ENCODE measurements at places on chromosomes 13 and 19.

GRCh38 chr19:35388277-35389054, 17.6 kb downstream of the GPR42 start:
- H3K36me3 ChIP-seq, result no peaks in the 10 kb centered on the region
- no peak overlapping the region for H3K27ac ChIP-seq
- DNase-seq, result no peak
- no peaks in the 10 kb centered on the region for H3K4me1 ChIP-seq
- peaks cover 13% of the 10 kb centered on the region for H3K27me3 ChIP-seq

GRCh38 chr19:10913716-10914340, 14.6 kb downstream of the YIPF2 start:
- no peak overlapping the region for H3K4me3 ChIP-seq
- H3K27ac ChIP-seq, result no peak overlapping the region
- peaks cover 24% of the 10 kb centered on the region for H3K36me3 ChIP-seq

- H3K4me1 ChIP-seq, result no peaks in the 10 kb centered on the region
- H3K27me3 ChIP-seq, result no peaks in the 10 kb centered on the region
- H3K4me3 ChIP-seq, result no peak overlapping the region
- H3K27ac ChIP-seq, result no peak overlapping the region
Observed at GRCh38 chr13:41740479-41740878, 220.4 kb downstream of the VWA8 start.

DNA sequence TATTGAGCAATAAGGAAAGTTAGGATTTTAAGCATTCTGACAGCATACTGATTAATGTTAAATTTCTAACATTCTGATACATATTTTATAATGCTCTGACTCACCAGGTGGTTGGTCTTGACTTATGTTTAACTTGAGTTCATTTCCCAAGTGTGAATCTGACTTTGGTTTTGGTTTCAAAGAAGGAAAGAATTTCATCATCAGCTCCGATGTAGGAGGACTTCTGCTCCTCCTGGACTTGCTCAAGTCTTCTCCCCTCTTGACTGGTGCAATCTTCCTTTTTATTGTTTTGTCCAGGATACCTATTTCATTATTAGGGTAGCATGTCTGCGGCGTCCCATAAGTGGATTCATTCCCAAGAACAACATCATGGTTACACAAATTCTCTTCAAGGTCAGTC, 141.3 kb downstream of the RNF17 start:
- peaks cover 5% of the 10 kb centered on the region for H3K36me3 ChIP-seq
- H3K27me3 ChIP-seq, result no peaks in the 10 kb centered on the region
- DNase-seq, result no peak
- no peak overlapping the region for H3K4me3 ChIP-seq
- no peak overlapping the region for H3K27ac ChIP-seq

GRCh38 chr19:17641181-17641580, 47.0 kb downstream of the UNC13A start:
- no peaks in the 10 kb centered on the region for H3K4me1 ChIP-seq
- no peak overlapping the region for H3K4me3 ChIP-seq

DNA sequence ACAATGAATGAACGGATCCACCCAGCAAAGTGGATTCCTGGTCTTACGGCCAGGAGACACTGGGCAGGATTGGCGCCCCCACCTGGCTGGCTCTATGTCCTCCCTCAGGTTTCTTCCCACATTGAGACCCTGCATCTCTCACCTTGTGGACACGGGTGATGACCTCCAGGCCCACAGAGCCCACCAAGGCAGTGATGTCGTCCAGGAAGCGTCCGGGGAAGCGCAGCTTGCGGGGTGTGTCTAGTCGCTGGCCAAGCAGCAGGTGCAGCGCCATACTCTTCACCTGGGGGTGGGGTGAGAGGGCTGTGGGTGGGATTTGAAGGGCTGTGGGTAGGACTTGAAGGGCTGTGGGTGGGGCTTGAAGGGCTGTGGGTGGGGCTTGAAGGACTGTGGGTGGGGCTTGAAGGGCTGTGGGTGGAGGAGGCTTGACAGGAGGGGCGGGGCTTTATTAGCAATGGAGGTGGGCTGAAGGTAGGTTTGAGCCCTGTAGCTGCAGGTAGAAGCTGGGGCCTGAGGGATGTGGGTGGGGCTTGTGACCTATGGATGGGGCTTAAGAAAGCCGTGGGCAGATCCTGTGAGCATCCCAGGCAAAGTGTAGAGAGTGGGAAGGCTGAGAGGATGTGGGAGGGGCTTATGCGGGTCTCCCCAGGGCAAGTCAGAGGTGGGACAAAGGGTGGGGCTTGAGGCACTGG, 12.1 kb upstream of the ANGPTL8 start:
- H3K4me1 ChIP-seq, result no peaks in the 10 kb centered on the region
- peaks cover 8% of the 10 kb centered on the region for H3K27me3 ChIP-seq
- no peaks in the 10 kb centered on the region for H3K36me3 ChIP-seq
- H3K27ac ChIP-seq, result no peak overlapping the region
- no peak overlapping the region for H3K4me3 ChIP-seq

DNA sequence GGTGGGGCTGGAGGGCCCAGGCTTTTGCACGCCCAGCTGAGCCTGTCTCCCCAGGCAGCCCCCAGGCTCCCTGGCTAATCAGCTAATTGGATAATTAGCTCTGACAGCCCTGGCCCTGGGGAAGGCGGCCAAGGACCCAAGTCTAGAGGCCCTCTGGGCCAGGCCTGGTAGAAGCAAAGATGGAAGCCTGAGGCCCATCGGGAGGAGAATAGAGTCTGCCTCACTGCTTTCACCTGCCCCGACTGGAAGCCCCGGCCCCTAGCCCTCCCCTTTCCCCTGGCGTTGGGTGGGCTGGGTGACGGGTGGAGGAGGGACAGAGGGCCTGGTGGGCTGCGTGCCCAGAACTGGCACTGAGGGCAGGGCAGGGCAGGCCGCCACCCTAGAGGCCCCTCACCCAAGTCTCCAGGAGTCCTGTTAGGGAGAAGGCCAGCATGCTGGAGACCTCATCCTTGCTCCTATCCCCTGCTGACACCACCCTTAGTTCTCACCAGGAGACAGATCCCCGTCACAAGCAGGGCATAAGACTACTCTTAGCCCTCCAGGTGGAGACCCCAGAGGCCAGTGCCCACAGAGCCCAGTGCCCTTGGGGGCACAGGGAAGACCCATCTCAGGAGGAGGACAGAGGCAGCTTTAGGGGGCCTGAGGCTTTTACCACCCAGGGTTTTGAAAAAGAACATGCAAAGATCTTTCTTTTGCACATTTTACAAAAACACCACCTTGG, 12.0 kb downstream of the LYL1 start:
- no peak for DNase-seq
- H3K27me3 ChIP-seq, result peaks cover 2% of the 10 kb centered on the region
- H3K4me3 ChIP-seq, result no peak overlapping the region
- no peaks in the 10 kb centered on the region for H3K36me3 ChIP-seq

GRCh38 chr13:113144255-113144629, 14.2 kb upstream of the PROZ start:
- H3K27me3 ChIP-seq, result peaks cover 20% of the 10 kb centered on the region
- no peak overlapping the region for H3K27ac ChIP-seq
- H3K4me1 ChIP-seq, result no peaks in the 10 kb centered on the region
- DNase-seq, result no peak
- no peaks in the 10 kb centered on the region for H3K36me3 ChIP-seq
- no peak overlapping the region for H3K4me3 ChIP-seq

DNA sequence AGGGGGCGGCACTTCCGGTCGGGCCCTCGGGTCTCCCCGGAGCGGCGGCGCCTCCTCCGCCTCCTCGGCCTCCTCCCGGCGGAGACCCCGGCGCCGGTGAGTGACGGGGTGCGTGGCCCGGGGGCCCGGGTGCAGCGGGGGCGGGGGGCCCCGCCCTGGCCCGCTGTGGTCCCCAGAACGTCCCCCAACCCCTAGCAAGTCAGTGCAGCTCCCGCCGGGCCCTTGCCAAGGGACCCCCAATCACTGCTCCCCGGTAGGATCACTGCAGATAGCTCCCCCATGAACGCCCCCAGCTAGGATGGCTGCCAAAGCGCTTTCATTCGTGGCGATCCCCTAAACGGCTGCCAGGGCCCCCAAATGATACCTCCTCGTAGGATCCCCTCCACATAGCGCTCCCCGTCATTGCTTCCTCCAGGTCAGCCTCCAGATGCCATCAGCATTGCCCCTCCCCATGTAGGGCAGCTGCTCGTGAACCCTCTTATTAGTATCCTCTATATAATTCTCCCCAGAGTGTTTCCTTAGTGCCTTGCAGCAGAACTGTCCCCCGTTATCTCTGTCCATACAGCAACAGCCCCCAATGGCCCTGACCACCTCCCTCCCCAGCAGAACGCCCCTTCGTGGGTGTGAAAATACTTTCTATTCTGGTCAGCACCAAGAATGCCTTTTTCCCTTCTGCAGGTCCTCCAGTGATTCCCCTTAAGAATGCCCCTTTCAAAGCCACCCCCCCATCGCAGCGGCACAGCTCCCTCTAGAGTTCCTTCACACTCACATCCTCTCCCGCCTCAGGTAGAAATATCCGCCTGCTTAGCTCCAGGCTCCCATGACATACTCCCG, at the start of gene ZNF865:
Gene ZNF865, plus strand, starts transcription at position 11 of the 834 bp plus-strand sequence. CDS start 7,972 bp downstream, outside the sequence.
- peaks cover 58% of the 10 kb centered on the region for H3K4me1 ChIP-seq
- no peaks in the 10 kb centered on the region for H3K27me3 ChIP-seq
- H3K36me3 ChIP-seq, result peaks cover 11% of the 10 kb centered on the region
- peak within 1 kb of the TSS; percentile 89 for H3K4me3 ChIP-seq
